ENCODE measurements at places on chromosomes 4 and X. TPM values are rescaled to one million over a fixed set of nuclear protein-coding genes. Genes with fewer than 3 reads are reported as not detected.

- no peak for DNase-seq
Observed at GRCh38 chr4:121873604-121874003, 3.3 kb upstream of the BBS7 start.

DNA sequence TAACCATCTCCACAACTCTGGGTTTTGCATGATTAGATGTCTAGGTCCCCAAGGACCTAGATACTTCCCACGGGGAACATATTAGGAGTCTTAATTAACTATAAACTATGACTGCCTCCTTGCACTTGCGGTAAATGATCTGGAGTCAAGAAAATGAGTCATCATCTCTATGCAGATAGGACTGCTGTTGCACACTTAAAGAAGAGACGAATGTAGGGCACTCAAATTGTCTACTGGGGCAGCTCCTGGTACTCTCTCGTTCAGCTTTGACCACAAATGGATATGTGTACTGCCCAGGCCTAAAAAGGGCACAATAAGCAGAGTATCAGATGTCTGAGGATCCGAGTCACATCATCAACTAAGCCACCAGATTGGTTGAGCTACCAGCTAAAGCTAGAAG is 1783.4 kb upstream of the AGA start:
- DNase-seq, result no peak

GRCh38 chr4:155047755-155048154 is 160.7 kb upstream of the NPY2R start:
- no peak for DNase-seq

DNA sequence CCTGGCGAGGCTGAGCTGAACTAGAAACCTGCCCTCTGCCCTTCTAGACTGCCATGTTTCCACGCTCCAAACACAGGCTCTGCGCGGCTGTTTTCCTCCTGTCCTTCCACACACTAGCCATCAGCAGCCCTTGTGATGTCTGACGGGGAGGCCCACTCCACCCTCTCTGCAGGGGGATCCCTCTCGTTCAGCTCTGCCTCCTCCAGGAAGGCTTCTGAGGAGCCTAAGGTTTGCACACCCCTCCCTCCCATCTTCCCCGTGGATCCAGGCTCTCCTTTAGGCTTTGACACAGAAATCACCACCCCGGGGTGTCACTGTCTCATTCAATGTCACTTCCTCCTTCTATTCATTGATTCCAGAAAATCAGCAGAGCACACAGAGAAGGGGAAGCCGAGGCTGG is 38.6 kb upstream of the CRMP1 start:
- DNase-seq, result no peak

GRCh38 chrX:39895218-39896110 is 202.3 kb downstream of the BCOR start:
- no peak for DNase-seq

KDR gene
- polyA plus RNA-seq, result not detected

NCAPG gene
- polyA plus RNA-seq, result 0.40 TPM

- DNase-seq, result no peak
Observed at GRCh38 chr4:106414366-106414765, 45.8 kb upstream of the GIMD1 start.

- DNase-seq, result no peak
Observed at GRCh38 chrX:151476604-151477303, 79.7 kb downstream of the VMA21 start.

DNA sequence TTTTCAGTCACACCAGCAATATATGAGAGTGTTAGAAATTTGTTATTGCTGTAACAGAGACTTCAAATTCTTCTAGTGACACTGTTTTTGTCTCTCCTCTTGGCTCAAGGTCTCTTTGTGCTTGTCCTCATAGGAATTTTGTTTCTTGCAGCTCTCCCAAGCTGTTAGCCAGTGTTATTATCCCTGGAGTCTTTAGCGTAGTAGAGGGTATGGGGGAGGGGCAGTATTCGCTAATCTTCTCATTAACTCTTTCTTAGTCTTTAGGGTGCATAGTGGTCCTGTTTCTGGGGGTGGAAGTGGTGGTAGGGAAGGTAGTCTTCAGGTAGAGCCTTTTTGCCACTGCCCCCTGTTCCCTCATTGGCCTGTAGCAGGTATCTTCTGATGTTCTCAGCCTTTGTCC is 79.4 kb downstream of the JADE3 start:
- DNase-seq, result no peak

DNA sequence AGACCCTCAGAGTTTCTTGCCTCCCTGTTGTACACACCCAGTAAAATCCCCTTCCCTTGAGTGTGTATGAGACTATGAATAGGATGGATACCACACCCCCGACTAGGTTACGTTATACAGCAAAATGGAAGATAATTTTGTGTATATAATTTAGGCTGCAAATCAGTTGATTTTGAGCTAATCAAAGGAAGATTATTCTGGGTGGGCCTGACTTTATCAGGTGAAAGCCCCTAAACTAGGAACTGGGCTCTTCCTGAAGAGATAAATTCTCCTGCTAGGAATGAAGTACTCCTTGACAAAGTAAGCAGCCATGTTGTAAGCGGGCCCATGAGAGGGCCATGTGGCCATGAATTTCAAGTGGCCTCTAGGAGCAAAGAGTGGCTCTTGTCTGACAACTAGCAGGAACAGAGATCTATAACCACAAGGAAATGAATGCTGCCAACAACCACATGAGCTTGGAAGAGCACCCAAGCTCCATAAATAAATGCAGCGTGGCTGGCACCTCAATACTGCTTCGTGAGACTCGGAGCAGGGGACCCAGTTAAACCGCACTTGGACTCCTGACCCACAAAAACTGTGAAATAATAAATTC is 646.4 kb downstream of the IL1RAPL1 start:
- DNase-seq, result no peak

TBC1D8B gene
- 0.60 TPM for polyA plus RNA-seq

- no peak for DNase-seq
Observed at GRCh38 chr4:3244747-3245146, 4.2 kb upstream of the MSANTD1 start.

GRCh38 chr4:17092736-17093437 is 194.4 kb upstream of the LDB2 start:
- no peak for DNase-seq

- DNase-seq, result peak; percentile 41
Observed at GRCh38 chr4:154622598-154622997, 10.1 kb upstream of the FGG start.

DNA sequence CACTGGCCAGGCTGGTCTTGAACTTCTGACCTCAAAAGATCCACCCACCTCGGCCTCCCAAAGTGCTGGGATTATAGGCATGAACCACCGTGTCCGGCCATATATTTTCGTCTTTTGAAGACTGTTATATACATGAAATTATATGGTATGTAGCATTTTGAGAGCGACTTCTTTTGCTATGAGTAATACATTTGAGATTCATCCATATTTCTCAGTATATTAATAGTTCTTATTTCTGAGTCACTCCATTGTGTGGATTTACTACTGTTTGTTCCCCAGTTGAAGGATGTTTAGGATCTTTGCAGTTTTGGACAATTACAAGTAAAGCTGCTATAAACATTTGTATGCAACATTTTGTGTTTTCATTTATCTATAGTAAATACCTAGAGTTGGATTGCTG is 34.9 kb downstream of the GNL3L start:
- DNase-seq, result no peak

DNA sequence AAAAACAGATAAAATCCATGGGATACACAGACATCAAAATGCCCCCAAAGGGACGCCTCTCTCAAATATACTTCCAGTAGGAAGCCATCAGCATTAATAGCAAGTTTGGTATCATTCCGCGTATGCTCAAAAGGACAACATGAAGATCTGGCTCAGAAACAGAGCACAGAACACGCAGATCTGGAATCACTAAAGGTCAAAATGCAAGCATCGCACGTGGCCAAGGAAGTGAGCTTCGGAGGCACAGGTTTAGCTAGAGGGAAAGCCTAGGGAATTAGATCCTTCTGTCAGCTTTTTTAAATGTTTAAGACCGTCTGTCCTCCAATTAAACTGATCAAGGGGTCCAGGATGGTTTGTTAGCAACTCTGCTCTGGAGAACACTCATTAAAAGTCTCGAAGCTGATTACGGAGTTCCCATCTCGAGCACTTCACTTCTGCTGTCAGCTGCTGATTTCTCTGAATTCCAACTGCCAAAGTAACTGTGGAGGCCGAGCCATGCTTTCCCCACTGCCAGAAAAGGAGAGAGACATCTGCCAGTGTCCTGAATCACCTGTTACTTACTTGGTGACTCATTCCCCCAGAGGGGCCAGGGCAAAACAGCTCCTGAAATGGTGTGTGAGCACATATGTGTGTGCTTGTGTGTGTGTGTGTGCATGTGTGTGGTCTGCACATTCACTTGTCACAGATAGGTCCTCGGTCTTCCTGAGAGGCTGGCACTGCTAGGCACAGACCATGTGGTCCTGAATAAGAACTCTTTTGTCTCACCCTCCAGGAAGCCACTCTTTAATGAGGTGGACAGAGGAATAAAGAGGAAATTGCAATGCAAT is 177.7 kb upstream of the PPARGC1A start:
- no peak for DNase-seq

Data from naive B cell (primary cell).